ENCODE measurements at places on chromosomes 4 and X.

- DNase-seq = no peak
These were observed 27.6 kb downstream of the GUCY1A1 start for GRCh38 chr4:155694100-155694785.

- no peak for DNase-seq
These were observed 2394.2 kb upstream of the AGA start for GRCh38 chr4:179836179-179837075.

DNA sequence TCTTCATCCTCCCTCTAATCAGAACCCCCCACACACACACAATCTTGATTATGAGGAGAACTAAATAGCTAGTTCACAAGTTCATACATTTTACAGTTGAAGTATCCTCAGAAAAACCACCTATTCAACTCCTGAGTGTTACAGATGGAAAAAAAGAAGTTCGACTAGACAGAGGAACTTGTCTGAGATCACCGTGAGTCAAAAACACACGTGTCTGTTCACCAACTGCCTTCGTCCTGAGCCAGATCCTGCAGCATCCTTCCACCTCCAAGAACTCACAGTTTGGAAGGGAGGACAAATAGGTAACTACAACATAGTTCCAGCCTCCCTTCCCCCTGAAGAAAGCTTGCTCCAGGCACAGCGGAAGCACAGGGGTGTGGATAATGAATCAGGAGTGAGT, 19.0 kb upstream of the IRAK1 start:
- DNase-seq = no peak

DNA sequence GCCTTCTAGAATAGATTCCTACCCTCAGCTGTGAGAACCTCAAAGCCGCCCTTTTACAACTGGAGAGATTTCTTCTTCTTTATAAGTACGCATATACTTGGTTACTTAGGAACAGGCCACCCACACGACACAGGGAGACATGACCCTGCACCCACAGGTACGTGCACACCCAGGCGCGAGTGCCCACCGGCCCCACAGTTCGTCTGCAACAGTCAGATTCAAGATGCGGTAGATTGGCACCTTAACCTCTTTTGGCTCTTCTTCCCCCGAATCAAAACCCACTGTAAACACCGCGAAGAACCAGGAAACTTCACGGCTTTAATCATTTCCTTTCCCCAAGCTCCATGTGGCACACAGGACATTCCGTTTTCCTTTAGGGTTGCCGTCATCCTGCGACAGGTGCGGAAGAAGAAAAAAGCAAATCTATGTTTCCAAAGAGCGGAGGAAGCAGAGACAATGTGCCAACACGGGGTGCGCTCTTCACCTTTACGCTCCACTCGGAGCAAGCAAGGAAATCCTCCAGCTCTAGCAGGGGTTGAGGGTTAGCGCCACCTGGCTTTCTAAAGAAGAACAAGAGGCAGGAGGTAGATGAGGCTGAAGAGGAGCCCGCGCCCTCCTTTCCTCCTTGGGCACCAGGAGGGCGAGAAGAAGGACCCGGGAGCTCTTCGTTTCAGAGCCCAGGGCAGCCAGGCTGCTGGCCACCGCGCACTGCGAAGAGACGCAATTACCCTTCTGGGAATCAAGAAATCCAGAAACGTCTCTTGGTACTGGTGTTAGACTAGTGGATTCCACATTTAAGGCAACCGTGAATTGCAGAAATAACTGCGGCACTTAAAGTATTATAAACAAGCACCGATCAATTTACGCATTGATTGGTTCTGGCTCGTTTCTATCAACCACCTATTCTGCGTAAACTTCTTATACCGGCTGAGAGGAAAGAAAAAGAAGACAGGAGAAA, 35.7 kb downstream of the HAND2 start:
- peak; percentile 27 for DNase-seq

DNA sequence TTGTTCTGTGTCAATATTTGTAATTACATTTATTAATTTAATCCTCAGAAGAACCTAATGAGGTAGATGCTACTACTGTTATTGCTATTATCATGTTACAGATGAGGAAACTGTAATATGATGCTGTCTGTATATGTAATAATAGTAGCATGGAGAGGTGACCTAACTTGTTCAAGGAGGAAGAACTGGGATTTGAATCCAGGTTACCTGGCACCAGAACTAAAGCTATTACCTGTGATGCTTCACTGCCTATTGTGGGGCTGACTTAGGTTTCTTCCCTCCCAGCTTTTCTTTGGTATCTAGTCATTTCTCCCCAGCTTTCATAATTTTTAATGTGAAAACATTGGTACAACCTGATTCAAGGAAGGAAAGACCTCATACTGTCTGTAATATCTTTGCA, 43.6 kb downstream of the RAPGEF2 start:
- no peak for DNase-seq

DNA sequence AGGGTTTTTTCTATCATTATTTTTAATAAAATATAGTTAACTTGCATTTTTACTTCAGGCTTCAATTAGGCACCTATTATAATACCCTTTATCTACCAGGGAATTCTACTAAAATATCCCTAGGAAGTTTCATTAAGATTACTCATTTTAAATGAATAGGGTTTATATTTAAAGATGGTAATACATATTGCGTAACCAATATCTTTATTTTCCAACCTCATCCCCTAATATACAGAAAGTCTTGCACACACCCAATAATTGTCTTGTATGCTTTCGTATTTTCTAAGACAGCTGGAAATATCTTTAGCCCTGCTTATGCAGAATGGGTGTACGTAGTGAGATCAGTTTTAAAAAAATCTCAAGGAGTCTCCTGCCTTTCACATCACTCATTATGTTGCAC, 1186.8 kb downstream of the TECRL start:
- no peak for DNase-seq

GRCh38 chr4:87046121-87046551, 111.3 kb downstream of the AFF1 start:
- no peak for DNase-seq

GRCh38 chrX:2934715-2935710, 5.9 kb upstream of the ARSD start:
- DNase-seq = no peak

GRCh38 chrX:63513825-63514568, 162.9 kb upstream of the SPIN4 start:
- no peak for DNase-seq

DNA sequence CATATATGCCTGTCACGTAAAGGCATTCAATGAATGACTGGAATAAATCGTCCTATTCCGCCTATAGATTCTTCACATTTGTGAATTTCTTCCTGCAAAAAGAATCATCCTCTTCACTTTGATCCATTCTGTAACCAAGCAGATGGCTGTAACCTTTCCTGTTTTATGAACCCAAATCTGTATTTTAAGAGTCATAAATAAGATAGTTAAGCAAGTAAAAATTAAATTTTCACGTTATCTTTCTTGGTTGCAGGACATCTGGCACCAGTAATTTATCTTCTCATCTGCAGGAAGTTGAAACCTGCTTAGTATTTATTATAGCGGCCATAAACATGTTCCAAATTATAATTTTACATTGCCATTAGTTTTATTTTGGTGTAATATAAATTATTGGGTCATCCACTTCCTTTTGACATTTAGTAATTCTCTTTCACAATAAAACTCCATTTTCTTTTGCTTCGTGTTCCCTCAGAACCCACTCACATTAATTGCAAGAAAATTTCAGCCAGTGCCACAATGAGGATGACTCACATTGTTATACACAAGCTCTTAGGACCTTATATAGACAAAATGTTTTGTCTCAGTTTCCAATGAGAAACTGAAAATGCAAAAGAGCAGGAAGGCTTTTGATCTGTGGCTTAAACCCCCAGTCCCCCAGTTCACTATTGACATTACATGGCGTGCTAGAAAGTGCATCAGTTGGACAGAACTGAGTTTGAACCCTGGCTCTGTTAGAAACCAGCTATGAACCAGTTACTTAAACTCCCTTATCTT, 51.1 kb downstream of the TMEM156 start:
- DNase-seq = no peak

DNA sequence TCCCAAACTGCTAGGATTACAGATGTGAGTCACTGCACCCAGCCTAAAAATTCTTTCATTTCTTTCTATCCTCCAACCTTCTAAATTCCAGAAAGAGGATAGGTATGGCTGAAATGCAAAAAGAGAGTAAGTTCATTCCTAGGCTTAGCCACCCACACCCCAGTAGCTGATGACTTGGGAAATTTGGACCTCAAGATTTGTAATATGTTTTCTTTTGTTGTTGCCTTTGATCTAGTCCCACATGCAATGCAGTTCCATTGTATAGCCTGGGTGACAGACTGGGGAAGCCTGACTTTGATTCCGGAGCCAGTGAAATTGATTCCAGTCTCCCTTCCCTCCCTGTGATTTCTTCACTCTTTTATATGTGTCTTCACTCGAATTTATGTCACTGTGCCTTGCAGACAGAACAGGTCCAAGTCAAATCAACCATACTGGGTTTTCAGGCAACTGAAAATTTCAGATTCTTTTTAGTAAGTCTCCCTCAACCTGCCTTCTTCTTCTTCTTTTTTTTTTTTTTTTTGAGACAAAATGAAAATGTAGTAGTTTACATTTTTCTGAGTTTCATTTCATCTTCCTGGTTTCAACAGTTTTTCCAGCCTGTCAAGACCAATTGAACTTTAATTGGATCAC, 176.2 kb upstream of the RBPJ start:
- no peak for DNase-seq

DNA sequence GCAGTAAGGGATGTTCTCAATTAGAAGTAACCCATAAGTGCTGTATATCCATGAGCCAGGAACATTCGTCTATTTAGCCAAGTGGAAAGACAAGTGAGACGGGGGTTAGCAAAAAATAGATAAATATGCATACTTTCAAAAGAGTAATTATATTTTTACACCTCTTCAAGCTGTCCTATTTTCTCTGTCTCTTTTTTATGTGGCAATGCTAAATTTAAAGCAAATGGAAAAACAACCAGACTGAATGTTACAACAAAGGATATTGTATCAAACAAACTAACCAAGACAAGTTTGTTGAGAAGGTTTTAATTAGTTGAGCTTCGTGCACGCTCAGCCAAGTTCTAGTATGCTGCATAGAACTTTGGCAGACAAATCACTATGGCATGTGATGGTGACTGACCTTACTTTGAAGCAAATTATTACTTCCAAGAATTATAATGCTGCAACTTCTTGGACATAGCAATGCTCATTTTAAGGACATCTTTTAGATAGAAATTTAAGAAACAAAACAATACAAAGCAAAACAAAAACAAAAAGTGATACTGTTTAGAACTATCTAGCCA, 61.4 kb upstream of the TMEM150C start:
- DNase-seq = no peak

- DNase-seq = peak; percentile 50
These were observed 101.9 kb downstream of the MAML3 start for GRCh38 chr4:140052050-140052449.

DNA sequence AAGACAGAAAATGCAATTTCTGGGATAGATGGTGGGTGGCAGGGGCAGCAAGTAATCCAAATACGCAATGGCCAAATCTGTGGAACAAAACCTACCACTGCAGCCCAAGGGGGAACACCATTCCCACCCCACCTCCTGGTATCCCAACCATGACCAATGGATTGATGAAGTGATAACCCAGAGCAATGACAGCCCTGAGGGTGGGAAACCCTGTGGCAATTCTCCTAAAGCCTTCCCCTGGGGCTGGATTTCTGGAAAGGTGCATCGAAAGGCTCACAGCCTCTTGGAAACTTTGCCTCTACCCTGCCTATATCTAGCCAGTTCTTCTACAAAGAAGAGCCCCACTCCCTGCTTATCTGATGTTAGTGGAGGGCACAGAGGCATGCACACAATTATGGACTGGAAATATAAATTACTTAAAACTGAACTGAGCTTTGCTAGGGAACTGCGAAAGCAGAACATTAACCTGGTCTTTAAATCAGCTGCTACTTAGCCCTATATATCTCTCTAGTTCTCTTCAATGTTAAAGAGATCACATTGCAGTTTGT, 59.9 kb upstream of the TXK start:
- DNase-seq = no peak

GRCh38 chr4:1511441-1512041, 105.3 kb upstream of the NKX1-1 start:
- DNase-seq = no peak

- DNase-seq = no peak
These were observed 36.3 kb upstream of the TENM3 start for GRCh38 chr4:182206916-182207315.

DNA sequence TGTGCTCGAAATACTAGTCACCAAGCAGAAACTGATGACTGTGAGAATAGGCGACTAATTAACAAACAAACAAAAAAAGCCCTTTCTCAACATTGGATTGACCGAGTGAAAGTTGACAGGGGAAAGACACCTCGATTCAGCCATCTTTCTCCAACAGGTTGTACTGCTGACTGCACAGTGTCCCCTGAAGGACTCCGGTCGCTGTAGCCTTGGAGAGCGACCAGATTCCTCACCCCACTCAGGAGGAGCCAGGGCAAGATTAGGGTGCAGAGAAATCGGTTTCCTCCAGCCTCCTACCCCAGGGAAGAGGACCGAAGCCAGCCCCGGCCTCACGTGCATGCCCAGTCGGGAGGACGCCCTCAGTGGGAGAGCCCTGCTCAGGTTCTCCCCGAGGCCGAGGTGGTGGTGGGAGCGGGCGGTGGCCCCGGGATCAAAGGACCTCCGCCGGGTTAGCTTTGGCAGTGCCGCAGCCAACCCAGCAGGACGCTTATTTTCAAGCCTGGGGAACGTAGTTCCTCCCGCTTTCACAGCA, 1.1 kb upstream of the RAP1GDS1 start:
- DNase-seq = no peak

- DNase-seq = no peak
These were observed 770.8 kb upstream of the PRKX start for GRCh38 chrX:4484266-4484665.

GRCh38 chrX:7115557-7115956, 32.0 kb upstream of the STS start:
- no peak for DNase-seq

DNA sequence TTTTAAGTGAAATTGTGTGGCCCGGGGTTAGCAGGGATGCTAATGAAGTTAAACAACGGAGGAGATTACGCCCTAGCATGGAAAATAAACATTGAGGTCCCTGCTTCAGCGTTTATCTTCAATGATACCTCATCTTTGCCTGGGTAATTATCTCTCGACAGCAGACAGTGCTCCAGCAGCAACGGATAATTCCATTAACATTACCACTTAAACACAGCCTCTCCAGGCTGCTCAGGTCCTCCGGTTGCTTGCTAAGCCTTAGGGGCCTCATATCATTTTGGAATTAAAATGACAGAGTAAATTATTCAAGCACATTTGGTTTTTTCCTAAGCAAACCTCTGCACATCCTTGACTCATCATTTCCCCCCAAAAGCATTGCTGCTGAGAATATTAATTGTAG, 281.5 kb upstream of the KLF3 start:
- no peak for DNase-seq

GRCh38 chrX:106874075-106874474, 29.1 kb downstream of the RIPPLY1 start:
- DNase-seq = no peak
